Stimulated activated CD4-positive, alpha-beta T cell treated with anti-CD3 and anti-CD28 coated beads, Interleukin-1b, Interleukin-23, amount 100 ng/mL, for 4 hours (primary cell): ENCODE measurements at places on chromosomes 13 and 19.

- DNase-seq = no peak
These were observed 13.4 kb upstream of the SYT5 start for GRCh38 chr19:55193481-55193880.

GRCh38 chr13:81596224-81596753 is 1255.4 kb upstream of the SPRY2 start:
- no peak for DNase-seq

GRCh38 chr19:18245297-18245696 is 19.1 kb upstream of the PDE4C start:
- no peak for DNase-seq

DNA sequence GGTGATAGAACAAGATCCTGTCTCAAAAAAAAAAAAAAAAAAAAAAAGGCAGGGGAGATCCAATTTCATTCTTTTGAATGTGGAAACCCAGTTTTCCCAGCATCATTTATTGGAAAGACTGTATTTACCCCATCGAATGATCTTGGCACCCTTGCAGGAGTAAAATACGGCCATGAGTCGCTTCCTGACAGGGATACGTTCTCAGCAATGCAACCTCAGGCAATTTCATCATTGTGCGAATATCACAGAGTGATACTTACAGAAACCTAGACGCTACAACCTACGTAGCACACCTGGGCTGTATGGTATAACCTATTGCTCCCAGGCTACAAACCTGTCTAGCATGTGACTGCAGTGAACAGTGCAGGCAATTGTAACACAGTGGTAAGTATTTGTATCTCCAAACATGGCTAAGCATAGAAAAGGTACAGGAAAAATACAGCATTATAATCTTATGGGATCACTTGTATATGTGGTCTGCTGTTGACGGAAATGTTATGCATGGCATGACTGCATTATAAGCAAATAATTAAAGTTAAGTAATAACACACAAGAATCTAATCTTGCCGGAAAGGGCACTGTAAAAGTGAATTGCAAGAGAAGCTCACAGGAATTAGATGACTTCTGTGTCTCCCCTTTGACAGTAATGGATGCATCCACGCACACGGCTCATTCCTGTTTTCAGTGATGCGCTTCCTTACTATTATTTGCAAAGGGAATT is 24.1 kb downstream of the RFX2 start:
- DNase-seq = no peak

GRCh38 chr13:76632401-76633044 is 253.7 kb downstream of the KCTD12 start:
- DNase-seq = no peak

GRCh38 chr13:45943965-45944364 is 92.4 kb upstream of the SIAH3 start:
- DNase-seq = no peak

DNA sequence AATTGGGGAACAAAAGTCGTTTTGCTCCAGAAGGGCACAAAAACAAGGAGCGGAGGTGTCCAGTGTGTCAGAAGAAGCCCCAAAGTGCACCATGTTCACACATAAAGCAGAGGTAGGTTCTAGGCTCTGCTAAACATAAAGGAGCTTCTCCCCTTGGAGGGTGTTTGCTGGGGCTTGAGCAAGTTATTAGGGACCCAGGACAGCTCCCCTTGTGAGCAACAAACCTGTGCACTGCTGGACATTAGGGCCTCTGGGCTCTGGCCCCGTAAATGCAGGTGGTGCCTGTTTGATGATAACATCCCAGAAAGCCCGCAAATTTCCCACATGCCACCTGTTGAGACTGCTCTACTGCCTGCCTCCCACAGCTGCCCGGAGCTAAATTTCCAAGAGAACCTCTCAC is 10.8 kb downstream of the RCN3 start:
- no peak for DNase-seq

GRCh38 chr13:75792526-75793187 is 156.5 kb downstream of the LMO7 start:
- no peak for DNase-seq

- DNase-seq = no peak
These were observed 54.1 kb downstream of the GJA3 start for GRCh38 chr13:20106742-20107141.

DNA sequence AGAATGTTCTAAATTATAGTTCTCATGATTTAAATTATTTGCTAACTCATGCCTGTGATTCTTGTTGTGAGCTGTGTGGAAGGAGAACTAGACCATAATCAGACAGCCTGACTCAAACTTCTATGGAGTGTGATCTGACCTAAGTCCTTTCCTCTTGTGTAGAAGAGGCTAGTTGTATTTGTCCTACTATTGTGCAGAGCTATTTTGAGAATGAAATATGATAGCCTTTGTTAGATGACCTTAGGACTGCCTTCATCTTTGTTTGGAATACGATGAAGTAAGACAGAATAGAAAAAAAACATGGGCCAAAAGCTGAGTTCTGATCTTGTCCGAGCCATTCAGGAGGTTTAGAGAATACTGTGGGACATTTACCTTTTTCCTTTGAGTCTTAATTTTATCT is 119.4 kb downstream of the STOML3 start:
- DNase-seq = no peak

DNA sequence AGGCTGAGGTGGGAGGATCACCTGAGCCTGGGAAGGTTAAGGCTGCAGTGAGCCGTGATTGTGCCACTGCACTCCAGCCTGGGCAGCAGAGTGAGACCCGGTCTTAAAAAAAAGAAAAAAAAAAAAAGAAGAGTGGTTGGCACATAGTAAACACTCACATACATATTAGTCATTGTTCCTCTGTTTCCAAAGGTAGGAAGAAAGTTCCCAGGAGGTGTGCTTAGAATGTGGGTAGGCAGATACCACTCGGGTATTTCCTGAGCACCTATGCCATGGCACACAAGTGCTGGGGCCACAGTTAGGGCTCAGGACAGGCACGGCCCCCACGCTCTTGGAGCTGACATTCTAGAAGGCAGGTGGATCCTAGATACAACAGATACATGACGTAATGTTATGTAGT is 41.4 kb downstream of the SIPA1L3 start:
- no peak for DNase-seq

- no peak for DNase-seq
These were observed 249.0 kb downstream of the DLEU7 start for GRCh38 chr13:50594276-50595051.

GRCh38 chr13:112821340-112822055 is 131.7 kb downstream of the ATP11A start:
- DNase-seq = no peak

- no peak for DNase-seq
These were observed 450.6 kb downstream of the LMO7 start for GRCh38 chr13:76086729-76087128.

- no peak for DNase-seq
These were observed 2144.2 kb downstream of the PCDH9 start for GRCh38 chr13:65085977-65086376.

DNA sequence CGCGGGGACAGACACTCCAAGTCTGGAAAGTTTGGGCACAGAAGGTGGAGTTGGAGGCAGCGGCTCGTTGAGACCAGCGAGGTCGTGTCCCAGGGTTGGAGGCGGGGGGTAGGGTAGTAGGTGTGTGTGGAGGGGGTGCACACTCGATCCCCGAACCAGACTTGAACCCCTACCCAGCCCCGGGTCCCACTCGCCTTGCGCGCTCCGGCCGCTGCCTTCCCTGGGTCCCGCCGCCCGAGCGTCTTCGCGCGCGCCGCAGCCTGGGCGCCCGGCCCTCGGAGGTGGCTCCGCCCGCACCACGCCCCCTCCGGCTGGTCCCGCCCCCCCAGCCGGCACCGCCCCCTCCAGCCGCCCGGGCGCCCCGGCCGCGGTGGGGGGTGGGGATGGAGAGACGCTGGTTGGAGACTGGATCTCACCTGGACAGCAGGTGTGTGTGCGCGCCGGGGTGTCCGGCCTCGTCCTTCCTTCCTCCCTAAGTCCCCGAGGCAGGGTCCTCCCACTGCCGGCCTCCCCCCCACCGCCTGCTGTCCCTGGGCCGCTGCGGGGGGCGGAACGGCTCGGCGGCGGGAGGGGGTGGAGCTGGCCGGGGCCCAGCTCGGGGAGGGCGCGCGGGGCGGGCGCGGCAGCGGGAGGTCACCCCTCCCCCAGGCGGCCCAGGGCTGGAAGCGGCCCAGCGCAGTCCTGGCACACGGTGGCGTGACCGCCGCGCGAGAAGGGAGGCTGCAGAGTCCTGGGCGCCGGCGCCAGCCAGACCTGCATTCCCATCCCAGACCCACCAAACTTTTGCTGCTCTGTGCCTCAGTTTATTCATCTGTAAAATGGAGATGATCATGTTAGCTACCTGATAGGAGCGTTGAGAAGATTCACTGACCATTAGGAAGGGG is at the start of gene KANK2:
Gene KANK2, minus strand, starts transcription at position 255 of the 884 bp plus-strand sequence. CDS start 3,034 bp downstream, outside the sequence.
- DNase-seq = peak; percentile 57

DNA sequence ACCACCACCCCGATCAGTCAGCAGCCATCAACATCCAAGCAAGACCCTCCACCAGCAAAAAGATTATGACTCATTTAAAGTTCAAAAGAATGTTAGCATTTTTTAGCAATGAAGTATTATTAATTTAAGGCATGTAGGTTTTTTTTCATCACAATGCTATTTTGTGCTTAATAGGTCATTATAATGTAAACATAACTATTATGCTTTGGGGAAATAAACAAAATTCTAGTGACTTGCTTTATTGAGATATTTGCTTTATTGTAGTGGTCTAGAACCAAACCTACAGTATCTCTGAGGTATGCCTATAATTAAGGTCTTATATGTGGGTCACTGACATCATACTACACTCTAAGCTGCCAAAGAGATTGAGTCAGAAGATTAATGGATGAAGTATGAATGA is 20.0 kb downstream of the KLF12 start:
- DNase-seq = no peak

- no peak for DNase-seq
These were observed 3.4 kb downstream of the CADM4 start for GRCh38 chr19:43636121-43636683.

GRCh38 chr13:51747438-51748434 is 56.2 kb downstream of the DHRS12 start:
- no peak for DNase-seq

GRCh38 chr13:33316890-33317289 is 31.3 kb upstream of the STARD13 start:
- no peak for DNase-seq

- no peak for DNase-seq
These were observed 339.8 kb upstream of the OBI1 start for GRCh38 chr13:78998630-78999315.

GRCh38 chr13:21929400-21929799 is 258.5 kb downstream of the FGF9 start:
- no peak for DNase-seq

- DNase-seq = no peak
These were observed at the start of gene FUT1 for GRCh38 chr19:48752496-48753365. FUT1 (minus strand) TSS chr19:48752641; CDS start chr19:48751281, 1,360 bp downstream.

- no peak for DNase-seq
These were observed 97.3 kb downstream of the STARD13 start for GRCh38 chr13:33188093-33188882.

- no peak for DNase-seq
These were observed 15.1 kb upstream of the GAS6 start for GRCh38 chr13:113879017-113879416.

GRCh38 chr13:60162096-60162495 is 1.6 kb downstream of the DIAPH3 start:
- no peak for DNase-seq

- no peak for DNase-seq
These were observed 29.1 kb upstream of the CSNK1A1L start for GRCh38 chr13:37134411-37135041.

DNA sequence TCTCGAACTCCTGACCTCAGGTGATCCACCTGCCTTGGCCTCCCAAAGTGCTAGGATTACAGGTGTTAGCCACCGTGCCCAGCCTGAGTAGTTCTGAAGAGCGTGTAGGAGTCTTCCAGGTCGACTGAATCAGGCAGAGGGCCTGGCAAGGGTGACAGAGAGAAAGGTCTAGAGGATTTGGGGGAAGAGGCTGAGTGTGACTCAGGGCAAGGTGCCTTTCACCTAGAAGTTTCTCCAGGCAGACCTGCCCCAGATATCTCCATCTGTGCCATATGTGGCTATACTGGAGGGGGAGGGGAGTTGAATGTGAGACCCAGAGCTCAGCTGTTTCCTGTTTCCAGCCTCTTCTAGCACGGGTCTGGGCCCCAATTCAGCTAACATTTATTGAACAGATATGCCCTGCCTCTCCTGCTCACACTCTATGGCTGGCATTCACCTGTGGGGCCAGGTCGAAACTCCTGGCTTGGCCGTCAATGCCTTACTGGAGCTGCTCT is 1.3 kb downstream of the CCDC159 start:
- DNase-seq = no peak

GRCh38 chr13:114313061-114313860 is 1.0 kb upstream of the CHAMP1 start:
- DNase-seq = peak; percentile 12

GRCh38 chr13:110221406-110222117 is 85.4 kb downstream of the COL4A1 start:
- no peak for DNase-seq

- DNase-seq = no peak
These were observed at the start of gene LAIR1 for GRCh38 chr19:54364775-54365257. LAIR1 (minus strand) TSS chr19:54364931; CDS start chr19:54364804, 127 bp downstream.

DNA sequence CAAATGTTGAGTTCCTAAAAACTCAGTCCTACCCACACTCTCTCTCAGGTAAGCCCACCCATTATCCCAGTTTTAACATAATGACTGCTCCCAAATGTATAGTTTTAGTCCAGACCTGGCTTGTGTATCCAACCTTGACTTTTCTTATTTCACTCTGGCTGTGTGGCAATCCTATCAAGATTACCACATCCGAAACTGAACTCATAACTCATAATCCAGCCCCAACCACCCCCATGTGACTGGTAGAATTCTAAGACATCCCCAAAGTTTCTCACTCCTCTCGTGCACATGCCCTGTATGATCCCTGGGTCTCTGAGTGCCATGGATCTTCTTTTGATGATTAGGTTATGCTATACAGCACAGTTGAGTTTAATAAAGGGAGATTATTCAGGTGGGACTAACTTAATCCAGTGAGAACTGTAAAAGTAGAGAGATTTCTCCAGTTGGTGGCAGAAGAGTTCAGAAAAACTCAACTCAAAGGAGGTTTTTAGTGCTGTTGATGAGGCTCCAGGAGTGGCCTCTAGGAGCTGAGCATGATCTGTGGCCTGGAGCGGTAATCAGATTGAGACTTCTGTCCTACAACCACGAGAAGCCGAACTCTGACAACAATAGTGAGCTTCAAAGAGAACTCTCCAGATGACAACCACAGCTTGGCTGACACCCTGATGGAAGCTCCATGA is 413.4 kb downstream of the ZNF536 start:
- DNase-seq = no peak

DNA sequence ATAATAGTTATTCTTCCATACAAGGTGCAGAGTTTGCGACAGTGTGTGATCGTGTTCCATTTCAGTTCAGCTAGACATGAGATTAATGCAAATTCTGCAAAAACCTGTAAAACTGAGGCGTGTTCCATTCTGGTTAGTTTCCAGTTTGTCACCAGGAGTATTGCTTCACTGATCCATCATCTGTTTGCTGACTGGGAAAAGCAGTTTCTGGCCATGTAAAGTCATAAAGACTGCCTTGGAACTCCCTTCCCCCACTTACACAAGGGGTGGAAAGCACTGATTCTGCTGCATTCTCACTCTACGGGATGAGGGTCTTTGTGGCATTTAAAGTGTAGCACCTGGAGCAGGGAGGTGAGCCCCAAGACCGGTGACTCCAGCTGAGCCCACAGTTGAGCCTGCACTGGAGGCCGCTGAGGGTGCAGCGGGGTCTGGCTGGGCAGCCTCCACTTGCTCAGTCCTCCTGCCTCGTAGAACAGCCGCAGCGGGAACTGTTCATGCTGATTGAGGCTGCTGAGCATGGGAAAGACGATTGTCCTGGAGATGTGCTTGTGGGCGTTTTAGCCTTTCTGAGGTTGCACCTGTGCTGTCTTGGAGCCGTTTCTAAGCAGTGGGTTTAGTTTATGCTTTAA is 2.0 kb downstream of the ZNF57 start:
- no peak for DNase-seq

- no peak for DNase-seq
These were observed 28.8 kb upstream of the SPATA13 start for GRCh38 chr13:24131749-24132148.
